ENCODE measurements at places on chromosomes 16 and 17.

GRCh38 chr17:13599168-13599577, 2.6 kb downstream of the HS3ST3A1 start:
- no peak for DNase-seq

DNA sequence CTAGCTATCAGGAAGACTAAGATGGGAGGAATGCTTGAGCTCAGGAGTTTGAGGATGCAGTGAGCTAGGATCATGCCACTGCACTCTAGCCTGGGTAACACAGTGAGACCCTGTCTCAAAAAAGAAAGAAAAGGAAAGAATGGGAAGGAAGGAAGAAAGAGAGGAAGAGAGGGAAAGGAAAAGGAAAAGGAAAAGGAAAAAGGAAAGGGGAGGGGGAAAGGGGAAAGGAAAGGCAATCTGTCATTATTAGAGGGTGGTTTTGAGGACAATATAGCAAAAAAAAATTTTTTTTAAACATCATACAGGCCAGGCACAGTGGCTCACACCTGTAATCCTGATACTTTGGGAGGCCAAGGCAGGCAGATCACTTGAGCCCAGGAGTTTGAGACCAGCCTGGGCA, 20.4 kb downstream of the JUP start:
- DNase-seq = no peak

DNA sequence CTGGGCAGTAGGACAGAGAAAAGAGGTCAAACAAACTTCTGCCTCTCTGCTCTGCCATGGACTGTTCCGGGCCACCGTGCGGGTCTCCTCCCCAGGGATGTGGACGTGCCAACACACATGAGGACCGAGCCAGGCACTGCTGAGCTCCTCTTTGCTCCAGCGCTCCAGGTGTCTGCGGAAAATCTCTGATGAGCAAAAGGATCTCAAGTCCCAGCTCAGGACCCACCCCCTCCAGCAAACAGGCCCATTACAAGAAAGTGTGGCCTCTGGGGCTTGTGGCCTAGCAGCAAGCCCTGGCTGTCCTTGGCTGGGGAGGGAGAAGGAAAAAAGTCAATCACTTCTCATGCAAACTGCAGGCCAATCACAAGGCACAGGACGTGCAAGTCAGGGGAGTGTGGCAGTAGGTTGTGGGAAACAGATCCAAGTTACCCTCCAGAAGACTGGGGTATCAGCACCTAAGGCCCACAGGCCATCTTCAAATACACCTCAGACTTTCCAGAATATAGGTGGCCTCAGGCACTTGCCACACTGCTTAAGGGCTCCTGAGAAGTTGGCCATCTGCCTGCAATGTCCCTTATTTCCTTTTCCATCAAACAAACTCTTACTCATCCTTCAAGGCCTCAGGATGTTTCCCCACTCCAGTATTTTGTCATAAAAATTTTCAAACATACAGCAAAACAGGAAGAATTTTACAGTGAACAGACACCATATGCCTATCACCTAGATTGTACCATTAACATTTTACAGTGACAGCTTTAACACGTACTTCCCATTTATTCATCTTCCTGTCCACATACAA, 36.0 kb upstream of the SREBF1 start:
- no peak for DNase-seq

- DNase-seq = no peak
Observed at GRCh38 chr17:19344311-19345066, 18.0 kb downstream of the B9D1 start.

GRCh38 chr17:1019451-1019850, 22.5 kb downstream of the TIMM22 start:
- DNase-seq = no peak

DNA sequence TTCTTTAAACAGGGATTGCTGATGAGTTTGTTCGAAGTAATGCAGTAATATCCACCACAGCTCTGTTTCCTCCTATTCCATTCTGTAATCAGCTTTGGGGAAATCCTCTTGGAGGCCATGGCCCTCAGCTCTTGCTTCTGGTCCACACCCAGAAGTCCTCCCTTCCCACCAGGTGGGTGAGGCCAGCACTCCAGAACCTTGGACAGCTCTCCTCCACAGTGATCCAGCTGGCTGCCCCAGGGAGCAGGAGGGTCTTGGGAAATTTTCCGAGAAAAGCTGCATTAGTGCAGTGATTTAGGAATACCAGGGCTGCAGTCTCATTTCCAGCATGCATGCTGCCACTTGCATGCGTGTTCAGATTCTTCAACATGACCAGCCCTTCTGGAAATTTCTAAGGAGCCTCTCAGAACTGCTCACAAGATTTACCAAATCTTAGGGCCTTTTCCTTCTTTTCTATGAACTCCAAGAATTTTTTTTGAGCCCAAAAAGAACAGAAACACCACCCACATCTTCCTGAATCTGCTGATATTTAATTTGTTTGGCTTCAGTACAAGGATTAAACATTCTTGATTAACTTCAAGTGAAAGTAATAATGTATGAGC, 4.2 kb downstream of the SMPD3 start:
- no peak for DNase-seq

GRCh38 chr17:68628576-68628957, 27.4 kb upstream of the FAM20A start:
- DNase-seq = no peak

DNA sequence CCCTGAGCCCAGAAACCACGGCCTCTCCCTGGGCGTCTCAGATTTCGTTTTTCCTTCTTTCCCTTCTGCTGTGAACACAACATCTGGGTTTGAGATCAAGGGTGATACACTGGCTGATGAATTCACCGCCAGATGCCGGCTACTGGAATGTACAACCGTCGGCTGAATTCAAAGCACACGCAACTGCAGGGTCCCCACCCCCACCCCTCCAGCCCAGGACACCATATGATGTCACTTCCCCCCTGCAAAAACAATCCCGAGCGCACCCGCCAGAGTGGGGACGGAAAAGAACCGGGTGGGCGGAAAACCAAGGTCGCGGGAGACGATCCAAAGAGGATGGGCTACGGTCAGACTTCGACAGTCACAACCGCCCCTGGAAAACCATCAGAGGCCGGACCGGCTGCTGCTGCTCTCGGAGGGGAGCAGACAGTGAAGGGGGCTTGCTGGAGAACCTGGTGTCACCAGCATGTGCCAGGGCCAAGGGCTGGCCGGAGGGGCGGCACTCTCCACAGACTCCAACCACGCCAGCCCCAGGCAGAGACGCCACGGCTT, 23.3 kb downstream of the CEP295NL start:
- DNase-seq = no peak

DNA sequence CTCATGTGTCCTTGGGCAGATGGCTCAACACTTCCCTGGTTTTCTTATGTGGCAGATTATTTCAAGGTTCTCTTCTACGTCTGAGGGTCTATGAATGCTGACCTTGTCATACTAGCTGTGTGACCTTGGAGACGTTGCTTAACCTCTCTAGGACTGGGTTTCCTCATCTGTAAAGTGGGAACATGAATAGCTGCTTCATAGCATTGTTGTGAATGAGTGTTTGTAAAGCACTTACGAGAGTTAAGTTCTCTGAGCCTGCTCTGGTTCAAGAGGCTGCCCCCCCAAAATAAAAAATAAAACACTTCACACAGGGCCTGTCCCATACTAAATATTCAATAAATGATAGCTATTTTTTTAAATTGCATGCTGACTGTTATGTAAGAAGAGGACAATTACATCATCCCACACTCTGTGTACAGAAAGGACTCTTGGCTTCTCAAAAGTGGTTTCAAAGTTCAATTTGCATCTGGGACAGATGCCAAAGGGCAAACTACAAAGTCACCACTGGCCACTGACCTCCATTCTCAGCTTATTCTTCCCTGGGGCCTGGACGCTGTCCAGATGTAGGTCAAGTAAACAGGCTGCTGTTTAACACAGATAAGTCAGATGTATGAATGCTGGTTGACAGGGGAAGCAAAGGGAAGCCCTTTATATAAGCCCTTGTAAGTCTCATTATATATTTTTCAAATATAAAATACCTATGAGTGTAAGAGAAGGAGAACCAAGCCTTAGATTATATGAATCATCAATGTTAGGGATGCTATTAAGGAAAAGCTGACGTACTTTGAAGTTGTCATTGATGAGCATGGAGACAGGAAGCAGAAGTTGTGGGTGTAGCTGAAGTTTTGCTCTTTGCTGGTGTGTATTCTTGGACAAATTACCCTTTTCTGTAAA, 15.4 kb upstream of the NDEL1 start:
- DNase-seq = no peak

- DNase-seq = no peak
Observed at GRCh38 chr17:1512351-1512750, 4.1 kb downstream of the INPP5K start.

DNA sequence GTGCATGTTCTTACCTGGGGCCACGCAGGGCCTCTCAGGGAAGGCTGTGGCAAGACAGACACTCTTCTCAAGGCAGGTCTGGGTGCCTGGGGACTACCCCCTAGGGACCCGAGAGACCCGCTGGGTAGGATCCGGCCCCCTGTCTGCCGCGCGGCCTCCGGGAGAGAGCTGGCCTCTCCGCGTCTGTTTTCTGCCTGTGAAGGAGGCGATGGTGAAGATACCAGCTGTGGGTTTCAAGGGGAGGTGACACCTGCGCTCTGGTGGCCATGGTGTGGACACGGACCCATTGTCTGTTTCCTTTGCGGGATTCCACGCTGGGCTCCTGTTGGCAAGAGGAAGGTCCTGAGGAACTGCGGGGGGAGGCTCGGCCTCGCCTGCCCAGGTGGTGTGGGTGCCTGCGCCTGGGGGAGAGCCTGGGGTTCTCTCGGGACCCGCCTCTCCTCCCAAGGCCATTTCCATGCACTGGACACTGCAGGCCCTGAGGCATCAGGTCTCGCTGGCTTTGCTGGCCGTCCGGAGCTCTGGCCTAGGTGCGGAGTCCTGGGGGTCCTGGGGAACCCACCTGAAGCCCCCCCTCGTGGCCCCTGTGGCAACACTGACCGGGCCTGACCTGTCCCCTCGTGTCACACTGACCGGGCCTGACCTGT, 12.2 kb upstream of the METRNL start:
- DNase-seq = no peak

DNA sequence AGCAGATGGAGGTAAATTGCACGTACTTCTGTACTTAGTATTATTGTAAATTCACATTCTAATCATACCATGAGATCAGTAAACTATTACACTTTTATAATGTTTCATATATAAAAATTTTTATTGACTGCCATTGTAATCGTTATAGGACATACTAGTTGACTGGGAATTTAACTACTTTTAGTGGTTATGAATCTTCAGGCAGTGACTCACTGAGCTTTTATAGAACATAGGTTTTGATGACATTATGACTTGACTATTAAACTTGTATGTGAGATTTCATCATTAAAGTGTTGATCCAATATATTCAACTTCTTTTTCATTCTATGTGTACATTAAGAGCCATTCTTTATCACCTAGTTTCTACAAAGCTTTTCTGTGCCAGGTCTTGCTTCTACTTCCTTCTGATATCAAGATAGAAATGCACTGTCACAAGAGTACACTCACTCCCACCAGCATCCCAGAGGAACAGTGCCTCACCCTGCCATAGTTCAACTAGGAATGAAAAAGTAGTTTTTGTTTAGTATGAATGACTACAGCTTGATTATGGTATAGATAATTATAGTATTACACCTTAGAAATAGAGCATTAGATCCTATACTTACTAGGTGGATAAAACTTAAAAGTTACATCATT, 142.4 kb upstream of the RBL2 start:
- DNase-seq = no peak

DNA sequence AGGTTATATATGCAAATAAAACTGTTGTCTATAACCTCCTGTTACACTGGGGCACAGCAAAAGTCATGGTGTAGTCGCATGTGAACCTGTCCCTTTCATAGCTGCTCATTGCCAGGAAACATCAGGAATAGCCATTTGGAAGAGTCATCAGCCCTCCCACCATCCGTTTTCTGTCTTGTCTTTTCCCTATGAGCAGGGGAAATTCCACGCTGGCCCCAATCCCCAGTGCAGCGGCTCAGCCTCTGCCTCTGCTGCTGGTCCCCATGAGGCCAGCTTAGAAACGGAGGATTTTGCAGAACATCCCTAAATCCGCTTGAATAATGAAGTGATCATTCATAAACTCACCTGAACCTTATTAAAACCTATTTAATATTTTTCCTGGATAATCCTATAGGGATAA, 10.5 kb downstream of the MAPT start:
- DNase-seq = no peak

- DNase-seq = no peak
Observed at GRCh38 chr16:6957681-6958080, 375.0 kb upstream of the RBFOX1 start.

DNA sequence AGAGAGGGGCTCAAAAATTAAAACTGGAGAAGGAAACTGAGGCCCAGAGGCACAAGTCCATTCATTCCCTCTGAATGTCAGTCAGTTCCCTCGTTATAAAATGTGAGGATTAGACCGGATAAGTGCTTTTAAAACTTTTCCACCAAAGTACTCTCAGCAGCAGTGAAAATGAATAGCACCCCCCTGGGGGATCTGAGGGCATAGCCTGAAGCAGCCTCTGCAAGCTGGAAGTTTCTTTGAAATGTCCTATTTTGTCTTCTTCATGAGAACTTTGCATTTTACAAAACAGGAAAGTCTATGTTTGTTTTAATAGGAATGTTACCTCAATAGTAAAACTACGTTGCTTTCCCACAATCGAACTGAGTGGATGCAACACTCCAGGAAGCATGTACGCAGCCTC, 273.0 kb downstream of the CEP112 start:
- no peak for DNase-seq

DNA sequence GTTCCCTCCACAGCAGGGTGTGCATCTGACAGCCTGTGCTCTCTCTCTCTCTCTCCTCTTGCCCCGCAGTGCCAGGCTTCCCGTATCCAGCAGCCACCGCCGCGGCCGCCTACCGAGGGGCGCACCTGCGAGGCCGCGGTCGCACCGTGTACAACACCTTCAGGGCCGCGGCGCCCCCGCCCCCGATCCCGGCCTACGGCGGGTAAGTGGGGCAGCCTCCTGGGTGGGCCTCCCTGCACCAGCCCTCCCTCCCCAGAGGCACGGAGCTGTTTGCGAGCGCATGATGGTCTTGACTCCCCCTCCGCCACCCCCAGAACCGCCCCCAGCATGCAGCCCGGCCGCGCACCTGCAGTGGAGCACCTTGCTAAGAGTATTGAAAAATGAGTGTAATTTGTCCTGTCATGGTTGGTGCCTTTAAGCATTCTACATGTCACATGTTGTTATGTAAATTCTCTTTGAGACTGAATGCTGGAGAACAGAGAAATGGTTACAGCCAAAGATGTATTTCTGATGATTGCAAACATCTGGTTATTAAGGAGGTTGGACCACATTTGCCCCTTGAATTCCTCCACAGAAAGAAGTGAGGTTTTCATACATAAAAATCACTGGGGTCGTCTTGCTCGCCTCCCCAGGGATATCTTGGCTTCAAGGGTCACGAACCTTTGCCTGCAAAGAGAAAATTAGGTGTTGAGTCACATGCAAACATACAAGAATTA, 321.3 kb downstream of the RBFOX1 start:
- DNase-seq = no peak

DNA sequence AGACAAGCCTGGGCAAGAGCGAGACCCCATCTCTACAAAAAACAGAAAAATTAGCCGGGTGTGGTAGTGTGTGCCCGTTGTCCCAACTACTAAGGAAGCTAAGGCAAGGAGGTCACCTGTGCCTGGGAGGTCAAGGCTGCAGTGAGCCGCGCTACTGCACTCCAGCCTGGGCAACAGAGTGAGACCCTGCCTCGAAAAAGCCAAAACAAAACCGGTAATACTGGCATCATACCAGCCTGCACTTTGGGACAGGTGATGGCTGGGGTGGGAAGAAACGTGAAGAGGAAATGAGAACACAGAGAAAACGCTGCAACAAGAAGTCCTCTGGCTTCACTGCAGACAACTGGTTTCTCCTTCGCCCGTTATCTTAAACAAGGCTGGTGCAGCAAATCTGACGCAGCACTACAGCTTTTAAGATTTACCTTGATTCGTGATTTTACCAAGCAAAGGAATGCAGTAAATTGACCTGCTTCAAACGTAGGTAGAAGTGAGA, 725 bp upstream of the CASC3 start:
- DNase-seq = no peak

- no peak for DNase-seq
Observed at GRCh38 chr17:67015001-67015400, 29.4 kb upstream of the CACNG1 start.
